ENCODE measurements at places on chromosomes 5 and 9. TPM values are rescaled to one million over a fixed set of nuclear protein-coding genes. Genes with fewer than 3 reads are reported as not detected.

Gene LARP1
- total RNA-seq, result 65.6 TPM

Gene IFNA13
- not detected for total RNA-seq

Gene CCDC69
- 6.1 TPM for total RNA-seq

Gene CSF1R
- total RNA-seq, result not detected

Gene LCN9
- not detected for total RNA-seq

Gene DBH
- total RNA-seq, result not detected

Gene IL33
- total RNA-seq, result 185 TPM

Gene ZFP37
- 0.36 TPM for total RNA-seq

Gene TEX48
- total RNA-seq, result not detected

Gene GADD45G
- total RNA-seq, result 1.4 TPM

Gene PCDHB3
- not detected for total RNA-seq

Gene SLC23A1
- total RNA-seq, result not detected

Gene SV2C
- not detected for total RNA-seq

Gene SLC45A2
- total RNA-seq, result not detected

Gene ROR2
- total RNA-seq, result 33.4 TPM

Gene GHR
- total RNA-seq, result 5.2 TPM

Gene ITGA2
- total RNA-seq, result 10.5 TPM

Gene DCTN3
- 101 TPM for total RNA-seq

Gene EGFL7
- 189 TPM for total RNA-seq

Gene PDE6A
- not detected for total RNA-seq

Gene ARID3C
- 0.72 TPM for total RNA-seq

Gene NME5
- total RNA-seq, result 1.9 TPM

Gene TBC1D13
- 30.7 TPM for total RNA-seq

Gene NUTM2F
- total RNA-seq, result not detected

Gene PHF24
- not detected for total RNA-seq

Data from cardiac atrium fibroblast (primary cell).